ENCODE measurements at places on chromosomes 12 and 14.

DNA sequence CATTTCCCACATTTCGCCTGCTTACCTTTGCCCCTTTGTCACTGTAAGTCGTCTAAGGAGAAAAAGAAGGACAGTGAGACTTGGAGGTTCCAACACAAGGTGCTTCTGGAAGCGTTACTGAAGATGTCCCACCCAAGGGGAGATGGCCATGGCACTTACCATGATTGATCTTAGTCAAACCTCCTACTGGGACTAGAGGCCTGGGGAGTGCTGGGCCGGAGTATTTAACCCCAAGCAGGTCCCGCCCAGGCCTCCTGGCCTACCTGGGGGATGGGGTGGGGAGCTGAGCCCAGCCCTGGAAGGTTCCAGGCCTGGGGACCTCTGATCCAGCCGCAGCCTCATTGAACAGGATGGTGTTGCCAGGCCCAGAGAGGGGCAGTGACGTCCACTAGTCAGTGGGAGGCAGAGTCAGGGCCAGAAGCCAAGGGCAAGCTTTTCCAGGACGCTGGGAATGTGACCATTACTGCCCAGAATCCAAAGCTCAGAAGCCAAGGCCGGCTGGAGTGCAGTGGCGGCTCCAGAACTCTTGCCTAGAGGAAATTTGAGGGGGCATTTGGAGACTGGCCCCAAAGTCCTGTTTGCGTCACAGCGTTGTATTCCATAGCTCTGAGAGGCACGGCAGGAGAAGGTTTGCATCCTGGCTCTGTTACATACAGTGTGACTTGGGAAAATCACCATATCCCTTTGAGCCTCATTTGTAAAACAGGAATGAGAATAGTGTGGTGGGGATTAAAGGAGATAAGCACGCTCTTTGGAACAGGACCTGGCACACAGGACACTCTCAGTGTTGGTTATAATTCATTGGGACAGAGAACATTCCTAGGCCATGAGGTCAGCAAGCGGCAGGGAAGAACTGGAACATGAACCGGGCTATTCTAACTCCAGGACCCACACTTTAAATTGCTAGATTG, at the start of gene HPD:
Gene HPD, minus strand, starts transcription at position 198 of the 911 bp plus-strand sequence. Its CDS starts 36 bp downstream, at position 162.
- no peak for DNase-seq

DNA sequence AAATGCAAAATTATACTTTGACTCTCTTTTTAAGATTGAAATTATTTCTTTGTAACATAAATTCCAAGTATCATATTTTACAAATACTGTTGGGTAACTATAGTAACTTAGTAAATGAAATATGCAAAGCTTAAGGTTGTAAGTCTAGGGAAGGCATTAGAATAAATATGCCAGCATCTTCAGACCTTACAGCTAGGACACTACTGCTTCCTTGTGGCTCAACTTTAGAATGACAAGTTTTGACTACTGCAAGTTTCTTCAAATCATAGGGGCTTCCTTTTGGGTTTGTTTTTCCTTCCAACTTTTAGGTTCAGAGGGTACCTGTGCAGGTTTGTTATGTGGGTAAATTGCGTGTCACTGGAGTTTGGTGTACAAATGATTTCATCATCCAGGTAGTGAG, 17.7 kb upstream of the ANP32D start:
- no peak for DNase-seq

DNA sequence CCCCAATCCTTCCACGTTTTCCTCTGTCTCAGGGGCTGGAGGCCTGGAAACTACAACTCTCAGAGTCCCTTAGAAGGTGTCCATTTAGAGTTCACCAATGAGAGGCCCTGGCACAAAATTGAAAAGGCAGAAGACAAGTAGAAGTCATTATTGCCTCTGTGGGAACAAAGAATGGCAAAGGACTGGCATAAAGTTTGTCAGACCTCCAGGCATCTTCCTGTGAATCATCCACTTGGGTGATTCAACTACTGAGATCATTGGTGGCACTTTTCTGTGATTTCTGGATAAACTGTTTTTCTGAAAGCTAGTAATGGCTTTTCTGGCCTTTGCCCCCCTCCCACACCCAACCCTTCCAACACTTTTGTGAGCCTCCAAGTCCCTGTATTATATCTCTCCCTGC, 42.6 kb upstream of the C12orf42 start:
- no peak for DNase-seq

DNA sequence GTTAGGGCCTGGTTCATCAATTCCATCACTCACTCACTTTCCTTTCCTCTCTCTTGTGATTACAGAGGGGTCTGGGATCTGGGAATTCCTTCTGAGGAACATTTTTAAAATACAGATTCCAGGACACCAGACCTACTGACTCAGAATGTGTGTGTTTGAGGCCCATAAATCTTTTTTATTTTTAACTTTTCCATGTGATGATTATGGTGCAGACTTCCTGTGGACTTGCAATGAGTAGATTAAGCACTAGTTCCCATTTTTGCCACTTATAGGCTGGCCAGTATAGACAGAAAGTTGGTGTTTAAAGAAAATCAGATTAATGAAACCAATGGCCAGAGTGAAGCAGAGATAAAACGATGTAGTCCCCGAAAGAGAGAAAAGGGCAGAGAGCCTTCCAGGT, 28.1 kb downstream of the SLC41A2 start:
- DNase-seq, result no peak

DNA sequence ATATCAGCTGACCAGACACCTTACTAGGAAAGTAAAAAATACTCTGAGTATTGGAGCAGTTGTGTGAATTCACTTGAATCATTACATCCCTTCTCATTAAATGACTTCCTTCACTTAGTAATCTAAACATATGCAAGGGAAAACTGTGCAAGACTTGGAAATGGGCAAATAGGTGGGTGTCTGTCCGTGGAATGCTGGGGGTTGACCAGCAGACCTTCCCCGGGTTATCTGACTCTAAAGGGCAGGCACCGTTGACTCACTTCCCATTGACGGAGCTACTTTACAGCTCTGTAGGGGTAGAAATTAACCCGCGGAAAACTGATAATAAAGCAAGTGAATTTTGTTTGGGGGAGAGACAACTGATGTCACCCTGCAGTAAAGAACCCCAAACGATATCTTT, 199.3 kb downstream of the TTC7B start:
- DNase-seq, result no peak

All from stimulated activated CD8-positive, alpha-beta memory T cell treated with anti-CD3 and anti-CD28 coated beads, Interleukin-2, amount 100 ng/mL, for 1 hour (primary cell).